ENCODE measurements at places on chromosomes 1 and 21.

DNA sequence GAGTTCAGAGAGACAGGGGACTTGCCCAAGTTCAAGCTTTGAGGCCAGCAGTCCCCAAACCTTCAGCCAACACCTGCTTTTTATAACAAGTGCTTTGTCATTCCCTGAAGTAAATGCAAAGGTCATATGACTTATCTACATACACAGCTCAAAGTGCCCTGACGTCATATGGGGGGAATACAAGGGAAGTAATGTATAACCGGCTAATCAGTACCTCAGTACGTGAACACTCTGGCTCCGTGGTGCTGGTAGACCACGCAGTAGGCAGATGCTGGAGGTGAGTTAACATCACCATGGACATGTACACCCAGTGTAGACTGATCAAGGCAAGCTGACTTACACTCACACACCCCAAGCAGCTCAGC is 60.0 kb downstream of the BACE2 start:
- no peak for DNase-seq

DNA sequence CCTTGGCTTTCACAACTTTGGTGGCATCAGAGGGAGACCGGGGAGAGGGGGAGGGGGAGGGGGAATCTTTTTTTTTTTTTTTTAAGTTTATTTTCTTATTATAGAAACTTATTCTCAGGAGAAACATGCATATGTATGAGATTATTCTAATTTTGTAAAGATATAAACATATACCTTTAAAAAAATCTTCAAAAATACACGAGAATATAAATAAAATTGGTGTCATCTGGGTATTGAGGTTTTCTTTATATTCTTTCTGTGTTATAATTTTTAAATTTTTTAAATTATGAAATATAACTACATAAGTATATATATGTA is 18.9 kb upstream of the SNRPE start:
- no peak for DNase-seq

DNA sequence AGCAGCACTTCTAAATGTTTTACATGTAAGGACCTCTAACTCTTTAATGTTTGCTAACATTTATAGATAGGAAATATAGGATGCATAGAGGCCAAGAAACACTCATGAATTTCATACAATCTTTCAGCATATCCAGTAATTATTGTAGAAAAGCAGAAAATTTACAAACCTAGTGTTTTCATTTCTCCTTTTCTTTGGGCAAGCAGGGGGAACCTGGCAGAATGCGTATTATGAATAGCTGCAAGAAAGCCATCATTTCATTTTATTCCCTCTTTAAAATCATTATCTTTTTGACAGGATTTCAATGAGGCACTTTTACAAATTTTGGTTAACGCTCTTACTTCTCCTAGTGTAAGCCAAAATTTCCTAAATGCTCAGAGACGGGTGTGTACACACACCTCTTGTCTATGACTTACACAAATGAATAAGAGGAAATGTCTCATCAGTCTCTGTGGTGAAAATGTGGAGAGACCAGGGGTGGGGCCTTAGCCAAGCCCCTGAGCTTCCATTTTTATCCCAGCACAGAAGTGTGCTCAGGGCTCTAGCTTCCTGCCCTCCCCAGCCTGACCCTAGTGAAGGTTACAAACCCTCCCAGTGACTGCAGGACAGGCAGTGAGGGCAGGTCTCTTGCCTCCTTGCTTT is 91.6 kb downstream of the LRRC8C start:
- no peak for DNase-seq

GRCh38 chr1:117616356-117616755 is 10.5 kb downstream of the TENT5C start:
- no peak for DNase-seq

- DNase-seq = no peak
These were observed 1.5 kb downstream of the RGS18 start for GRCh38 chr1:192159781-192160180.

- no peak for DNase-seq
These were observed 44.7 kb upstream of the TENT5B start for GRCh38 chr1:27057389-27057788.

GRCh38 chr1:162823771-162824525 is 33.4 kb downstream of the HSD17B7 start:
- DNase-seq = peak; percentile 71

DNA sequence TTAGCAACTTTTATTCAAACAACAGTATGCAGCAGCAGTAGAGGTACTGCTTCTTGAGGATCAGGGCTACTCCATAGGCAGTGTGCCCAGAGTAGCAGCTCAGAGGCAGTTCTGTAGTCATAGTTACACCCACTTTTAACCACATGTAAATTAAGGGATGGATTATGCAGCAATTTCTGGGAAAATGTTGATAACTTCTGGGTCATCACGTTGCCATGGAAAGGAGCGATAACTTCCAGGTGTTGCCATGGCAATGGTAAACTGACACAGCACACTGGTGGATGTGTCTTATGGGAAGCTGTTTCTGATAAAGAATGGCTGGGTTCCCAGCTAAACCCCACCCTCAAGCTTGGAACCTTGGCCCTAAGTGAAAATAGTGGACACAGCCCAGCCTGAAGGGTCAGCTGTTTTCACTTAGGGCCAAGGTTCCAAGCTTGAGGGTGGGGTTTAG is 29.0 kb upstream of the PLA2G2A start:
- DNase-seq = no peak

- DNase-seq = no peak
These were observed 677 bp downstream of the PRKAA2 start for GRCh38 chr1:56645677-56646305.

GRCh38 chr1:231422798-231423309 is 767 bp upstream of the EGLN1 start:
- no peak for DNase-seq

GRCh38 chr1:37052120-37052519 is 17.8 kb upstream of the GRIK3 start:
- DNase-seq = peak; percentile 7

GRCh38 chr1:231028682-231029081 is 11.4 kb downstream of the FAM89A start:
- DNase-seq = no peak

GRCh38 chr1:109299558-109300343 is 7.1 kb downstream of the MYBPHL start:
- DNase-seq = peak; percentile 94

DNA sequence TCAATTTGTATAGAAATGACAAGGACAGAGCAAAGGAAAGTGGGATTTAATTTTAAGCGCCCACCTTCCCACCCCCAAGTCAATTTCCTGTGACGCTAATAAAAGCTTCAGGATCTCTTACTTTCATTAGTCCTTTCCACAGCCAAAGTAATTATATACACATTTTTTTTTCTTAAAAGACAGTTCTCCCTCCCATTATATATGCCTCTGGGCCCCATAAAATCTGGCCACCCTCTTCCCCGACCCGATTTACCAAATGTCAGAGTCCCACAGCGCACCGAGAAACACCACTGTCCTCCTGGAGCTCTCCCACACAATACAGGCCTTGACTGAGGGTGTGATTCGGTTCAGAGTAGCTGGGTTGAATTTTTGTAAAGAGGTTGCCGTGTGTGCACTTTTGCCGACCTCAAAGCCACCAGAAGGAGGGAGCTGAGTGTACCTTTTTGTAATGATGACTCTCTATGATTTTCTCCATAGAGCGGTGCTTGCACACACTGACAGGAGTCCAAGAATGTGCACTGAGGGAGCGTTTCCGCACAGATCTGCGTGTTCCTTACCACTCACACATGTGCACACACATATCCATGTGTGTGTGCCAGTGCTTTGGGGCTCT is 26.2 kb upstream of the IL10 start:
- no peak for DNase-seq

GRCh38 chr1:47818682-47819573 is 178.3 kb downstream of the TRABD2B start:
- no peak for DNase-seq

DNA sequence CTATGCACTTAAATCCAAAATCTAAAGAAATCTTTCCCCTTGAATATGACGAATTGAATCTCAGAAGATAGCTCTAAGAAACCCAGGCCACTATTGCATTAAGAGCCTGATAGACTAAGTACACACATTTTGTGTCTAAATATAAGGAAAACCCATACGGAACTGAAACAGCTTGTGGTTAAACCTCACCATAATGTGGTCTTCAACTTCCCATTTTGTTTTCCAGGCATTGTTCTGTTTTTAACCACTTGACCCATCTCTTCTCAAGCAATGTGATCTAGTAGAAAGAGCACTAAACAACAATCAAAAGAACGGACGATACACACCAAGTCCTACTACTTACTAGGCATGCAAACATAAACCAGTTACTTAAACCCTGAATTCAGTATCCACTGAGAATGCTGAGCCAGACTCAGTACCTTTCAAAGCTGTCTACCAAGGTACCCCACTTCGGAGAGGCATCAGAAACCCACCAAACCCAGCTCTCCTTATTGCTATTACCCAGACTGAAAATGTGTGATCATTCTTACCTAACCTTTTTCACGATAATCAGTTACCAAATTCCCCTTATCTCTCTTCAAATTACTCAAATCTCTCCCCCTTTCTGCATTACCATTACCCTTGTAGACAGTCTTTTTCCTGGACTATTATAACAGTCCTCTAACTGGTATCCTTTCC is 12.8 kb downstream of the OTUD7B start:
- DNase-seq = no peak

GRCh38 chr1:221411283-221411682 is 330.6 kb downstream of the DUSP10 start:
- DNase-seq = no peak

DNA sequence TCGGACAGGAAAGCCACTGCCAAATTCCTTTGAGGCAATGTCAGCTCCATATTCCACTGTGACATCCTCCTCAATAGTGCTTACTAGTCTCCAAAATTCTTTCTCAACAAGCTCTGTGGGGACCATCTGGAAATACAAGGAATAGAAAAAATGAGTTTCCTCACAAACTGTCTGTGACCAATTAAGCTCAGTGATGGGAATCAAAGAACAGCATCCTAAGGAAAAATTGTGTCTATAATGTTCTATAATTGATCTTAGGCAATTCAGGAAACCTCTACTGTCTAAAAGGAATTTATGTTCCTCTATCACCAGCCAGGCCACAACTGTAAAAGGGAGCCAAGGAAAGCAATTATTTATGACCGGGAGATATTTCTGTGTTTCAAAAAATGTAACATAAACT is 46.1 kb upstream of the SYT2 start:
- no peak for DNase-seq

DNA sequence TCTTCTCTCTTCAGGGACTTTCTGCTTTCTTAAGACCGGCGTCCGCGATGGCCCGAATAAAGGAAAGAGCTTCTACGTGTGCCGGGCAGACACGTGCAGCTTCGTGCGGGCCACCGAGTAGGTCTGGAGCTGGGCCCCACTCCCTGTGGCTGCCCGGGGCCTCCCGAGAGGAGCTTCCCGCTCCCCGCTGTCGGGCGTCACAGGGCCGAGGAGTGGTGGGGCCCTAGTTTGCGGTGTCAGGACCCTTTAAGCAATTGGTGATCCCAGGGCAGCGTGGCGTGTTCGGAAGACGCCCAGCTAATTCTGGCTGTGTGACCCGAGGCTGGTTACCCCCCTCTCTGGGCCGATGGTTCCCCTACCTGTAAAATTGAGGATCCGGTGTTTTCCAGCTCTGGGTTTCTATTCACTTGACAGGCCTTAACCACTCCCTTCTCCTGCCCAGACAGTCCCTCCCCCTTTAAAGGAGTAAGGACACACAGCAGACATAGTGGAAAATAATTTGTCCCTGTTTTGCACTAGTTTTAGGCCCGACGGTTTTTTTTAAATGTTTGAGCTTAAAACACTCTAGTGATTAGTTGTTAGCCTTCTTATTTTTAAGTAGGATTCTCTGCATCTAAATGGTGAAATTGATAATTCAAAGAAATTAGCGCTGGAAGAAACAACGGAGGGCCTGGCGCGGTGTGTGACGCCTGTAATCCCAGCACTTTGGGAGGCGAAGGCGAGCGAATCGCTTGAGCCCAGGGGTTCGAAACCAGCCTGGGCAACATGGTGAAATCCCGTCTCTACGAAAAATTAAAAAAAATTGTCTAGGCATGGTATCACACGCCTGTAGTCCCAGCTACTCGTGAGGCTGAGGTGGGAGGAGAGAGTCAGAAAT is 553 bp downstream of the TTF2 start:
- peak; percentile 55 for DNase-seq

DNA sequence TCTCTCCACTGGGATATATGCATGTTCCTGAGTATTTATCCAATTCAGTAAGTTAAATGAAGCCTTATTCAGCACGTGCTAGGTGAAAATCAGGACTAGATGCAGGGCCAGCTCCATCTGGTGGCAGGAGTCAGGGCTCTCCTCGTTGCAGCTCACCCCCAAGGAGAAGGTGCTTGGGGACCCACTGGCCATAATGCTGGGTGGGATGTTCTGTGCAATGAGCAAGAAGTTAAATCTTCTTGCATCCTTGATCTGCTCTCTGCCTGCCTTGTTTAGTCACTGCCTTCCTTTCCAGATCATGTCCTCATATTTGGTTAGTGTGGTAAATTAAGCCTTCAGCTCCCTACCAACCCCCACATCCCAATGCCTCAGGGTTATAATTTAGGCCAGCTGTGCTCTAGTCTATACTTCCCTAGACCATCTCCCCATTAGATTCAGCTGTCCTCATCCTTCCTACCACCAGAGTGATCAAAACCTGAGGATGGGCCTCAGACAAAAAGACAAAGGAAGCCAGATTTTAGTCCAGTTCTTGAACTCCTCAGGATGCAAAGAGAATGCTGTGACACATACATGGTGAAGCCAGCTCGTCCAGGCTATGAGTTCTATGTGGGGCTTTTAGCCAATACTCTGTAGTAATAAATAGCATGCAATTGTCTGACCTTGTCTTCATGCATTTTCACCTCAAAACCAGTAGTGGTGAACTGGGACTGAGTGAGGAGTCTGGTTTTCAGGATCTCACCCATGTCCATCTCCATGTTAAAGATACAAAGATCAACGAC is 55.9 kb downstream of the SEC16B start:
- no peak for DNase-seq

DNA sequence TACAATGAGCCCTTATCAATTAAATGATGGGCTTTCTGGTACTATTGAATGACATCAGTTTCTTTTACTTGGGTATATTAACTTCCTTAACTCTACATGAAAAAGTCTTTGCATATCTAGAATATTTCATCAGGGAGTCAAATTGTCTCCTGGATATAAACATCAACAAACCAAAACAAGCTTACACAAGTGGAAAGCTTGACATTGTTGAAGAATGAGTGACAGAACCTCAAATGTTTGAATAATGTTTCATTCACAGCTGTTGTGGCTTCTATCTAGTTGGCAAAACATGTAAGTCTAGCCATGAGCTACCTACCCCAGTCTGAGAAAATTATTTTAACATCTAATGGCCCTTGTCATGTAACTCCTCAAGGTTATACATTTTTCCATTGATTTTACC is 604.8 kb upstream of the ADAMTS5 start:
- DNase-seq = no peak

DNA sequence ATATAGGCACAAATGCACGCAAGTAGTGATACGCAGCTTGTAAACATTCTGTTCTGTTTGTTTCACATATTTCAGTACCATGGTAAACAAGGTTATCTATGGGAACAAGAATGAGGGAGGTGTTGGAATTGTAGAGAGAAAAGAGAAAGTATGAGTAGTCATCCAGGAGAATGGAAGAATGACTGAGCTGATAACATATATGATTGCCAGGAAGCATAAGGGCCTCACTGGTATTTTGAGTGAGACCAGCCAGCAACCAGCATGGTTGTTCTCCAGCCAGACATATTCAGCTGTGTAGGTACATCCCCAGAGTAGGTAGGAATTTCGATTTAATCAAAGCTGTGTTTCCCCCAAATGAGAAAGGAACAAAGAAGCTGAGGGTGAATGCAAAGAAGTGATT is 58.9 kb upstream of the ARTN start:
- DNase-seq = no peak

- no peak for DNase-seq
These were observed 37.6 kb downstream of the PUM1 start for GRCh38 chr1:31027693-31028526.

GRCh38 chr1:36922593-36923426 is 111.5 kb downstream of the GRIK3 start:
- no peak for DNase-seq

- DNase-seq = no peak
These were observed 15.2 kb downstream of the WNT4 start for GRCh38 chr1:22127731-22128130.

All from COLO829 (cell line).